Subcutaneous adipose tissue (tissue), 4 donors: ENCODE measurements at places on chromosomes 7 and 10. TPM values are rescaled to one million over a fixed set of nuclear protein-coding genes. Genes with fewer than 3 reads are reported as not detected.

The CD36 gene
- total RNA-seq, result 3,155 TPM

The CDK1 gene
- 0.82 TPM for total RNA-seq

The OR2A1 gene
- total RNA-seq, result 0.66 TPM

The DNAH11 gene
- total RNA-seq, result 1.5 TPM

The AOAH gene
- total RNA-seq, result 4.6 TPM

The SPDYE2 gene
- total RNA-seq, result not detected

The DNAJC1 gene
- 75.8 TPM for total RNA-seq

The CYP2E1 gene
- 1.1 TPM for total RNA-seq

The TWIST1 gene
- total RNA-seq, result 52.0 TPM

The CALCR gene
- total RNA-seq, result 0.34 TPM

The ABCA13 gene
- total RNA-seq, result not detected

The CDCA7L gene
- total RNA-seq, result 12.3 TPM

The TBXAS1 gene
- 23.0 TPM for total RNA-seq

The CPEB3 gene
- total RNA-seq, result 4.1 TPM

The TMEM176A gene
- total RNA-seq, result 17.3 TPM

The TSPAN15 gene
- 118 TPM for total RNA-seq

The EBLN1 gene
- not detected for total RNA-seq

The MCMBP gene
- 60.2 TPM for total RNA-seq

The TRIP6 gene
- 53.5 TPM for total RNA-seq

The PLEKHS1 gene
- not detected for total RNA-seq

The CLDN4 gene
- total RNA-seq, result 0.68 TPM

The HABP2 gene
- total RNA-seq, result not detected

The OR6V1 gene
- not detected for total RNA-seq

The CPXM2 gene
- 11.7 TPM for total RNA-seq

The SEPHS1 gene
- 21.9 TPM for total RNA-seq

The HOXA6 gene
- total RNA-seq, result 1.3 TPM

The ANK3 gene
- 15.1 TPM for total RNA-seq

The EVX1 gene
- not detected for total RNA-seq

The PPRC1 gene
- total RNA-seq, result 10.0 TPM

The TRPV6 gene
- not detected for total RNA-seq
